ENCODE measurements at places on chromosomes 4 and X.
A peak's percentile ranks its signal among the peaks of the same experiment; 100 is the strongest.

DNA sequence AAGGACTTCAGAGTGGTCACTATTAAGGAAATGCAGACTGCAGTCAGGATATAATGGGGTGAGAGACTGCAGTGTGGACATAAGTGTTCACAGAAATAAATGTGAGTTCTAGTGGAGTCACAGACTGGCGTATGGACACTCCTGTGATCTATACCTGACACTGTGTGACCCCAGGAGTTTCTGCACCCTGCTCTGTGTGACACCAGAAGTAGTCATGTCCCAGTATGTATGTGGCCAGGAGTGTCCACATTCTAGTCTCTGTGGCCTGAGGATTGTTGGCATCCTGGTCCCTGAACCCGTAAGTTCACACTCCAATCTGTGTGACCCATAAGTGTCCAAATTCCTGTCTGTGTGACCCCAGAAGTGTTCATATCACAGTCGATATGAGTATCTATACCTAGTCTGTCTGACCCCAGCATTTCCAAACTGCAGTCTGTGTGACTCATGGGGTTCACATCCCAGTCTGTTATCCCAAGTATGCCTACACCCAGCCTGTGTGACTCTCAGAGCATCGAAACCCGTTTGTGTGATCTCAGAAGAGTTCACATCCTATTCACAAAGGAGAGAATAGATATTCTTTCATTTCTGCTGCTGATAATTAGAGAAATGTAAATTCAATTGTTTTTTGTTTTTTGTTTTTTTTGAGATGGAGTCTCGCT is 16.3 kb downstream of the WDR13 start:
- no peak for DNase-seq

DNA sequence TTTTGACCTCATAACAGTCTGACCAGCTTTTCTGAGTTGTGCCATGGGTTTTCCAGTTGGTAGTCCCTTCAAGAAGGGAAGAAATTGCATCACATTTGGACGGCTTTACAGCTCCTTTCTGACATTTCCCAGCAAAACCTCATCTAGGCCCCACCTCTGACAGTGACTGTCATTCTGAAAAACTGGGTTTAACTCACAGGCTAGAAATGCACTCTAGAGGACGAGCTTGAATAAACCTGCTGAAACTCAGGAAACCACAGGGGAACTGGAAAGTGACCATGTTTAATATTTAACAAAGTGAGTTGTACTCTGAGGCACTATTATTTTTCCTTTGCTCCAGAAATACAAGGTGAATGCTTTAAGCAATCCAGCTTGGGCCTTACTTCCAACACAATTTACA is 434.3 kb upstream of the RASGEF1B start:
- DNase-seq = no peak

- no peak for DNase-seq
Measured at GRCh38 chr4:45036677-45037076, 310.3 kb upstream of the GNPDA2 start.

DNA sequence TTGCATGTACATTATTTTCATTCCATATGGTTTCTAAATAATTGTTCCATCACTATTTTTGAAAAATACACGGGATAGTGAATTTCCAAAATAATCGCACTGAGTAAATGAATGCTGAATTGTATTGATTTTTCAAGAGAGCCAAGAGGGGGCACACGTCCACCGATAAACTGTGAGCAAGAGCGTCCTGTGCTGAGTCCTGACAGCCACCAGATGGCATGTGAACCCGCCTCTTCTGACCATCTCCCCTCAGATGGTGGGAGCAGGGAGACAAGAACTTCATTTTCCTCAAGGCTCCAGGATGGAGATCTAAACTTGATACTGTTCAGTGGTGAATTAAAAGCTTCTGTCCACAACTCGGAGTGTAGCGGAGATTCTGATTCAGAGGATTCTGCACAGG is 30.6 kb upstream of the IL9R start:
- no peak for DNase-seq

GRCh38 chr4:140085062-140085622 is 68.8 kb downstream of the MAML3 start:
- DNase-seq = no peak

- DNase-seq = no peak
Measured at GRCh38 chr4:43754566-43754965, 694.0 kb downstream of the KCTD8 start.

GRCh38 chrX:3592184-3592583 is 121.3 kb downstream of the PRKX start:
- DNase-seq = no peak

DNA sequence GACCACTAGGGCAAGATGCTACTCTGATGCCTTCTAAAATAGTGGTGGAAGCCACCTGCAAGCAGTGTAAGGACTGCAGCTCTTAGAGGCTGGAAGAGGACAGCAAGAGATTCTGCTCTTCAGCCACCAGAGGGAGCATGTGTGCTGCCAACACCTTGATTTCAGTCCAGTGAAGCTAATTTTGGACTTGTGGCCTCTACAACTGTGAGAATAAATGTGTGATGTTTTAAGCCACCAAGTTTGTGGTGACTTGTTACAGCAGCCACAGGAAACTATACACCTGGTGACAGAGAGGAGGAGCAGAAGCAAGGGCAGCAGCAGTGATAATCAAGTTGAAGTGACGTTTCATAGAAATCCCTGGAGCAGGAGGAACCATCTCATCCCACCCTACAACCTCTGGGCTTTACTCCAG is 55.9 kb downstream of the FGFBP1 start:
- peak; percentile 6 for DNase-seq

GRCh38 chr4:57544811-57545654 is 434.8 kb upstream of the IGFBP7 start:
- no peak for DNase-seq

DNA sequence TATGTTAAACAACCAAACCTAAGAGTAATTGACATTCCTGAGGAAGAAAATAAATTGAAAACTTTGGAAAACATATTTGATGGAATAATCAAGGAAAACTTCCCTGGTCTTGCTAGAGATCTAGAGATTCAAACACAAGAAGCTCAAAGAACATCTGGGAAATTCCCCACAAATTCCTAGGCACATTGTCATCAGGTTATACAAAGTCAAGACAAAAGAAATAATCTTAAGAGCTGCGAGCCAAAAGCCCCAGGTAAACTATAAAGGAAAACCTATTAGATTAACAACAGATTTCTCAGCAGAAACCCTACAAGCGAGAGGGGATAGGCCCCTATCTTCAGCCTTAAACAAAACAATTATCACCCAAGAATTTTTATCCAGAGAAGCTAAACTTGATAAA is 1082.0 kb upstream of the IGFBP7 start:
- no peak for DNase-seq

- DNase-seq = no peak
Measured at GRCh38 chr4:3372933-3373465, 68.8 kb upstream of the HGFAC start.

DNA sequence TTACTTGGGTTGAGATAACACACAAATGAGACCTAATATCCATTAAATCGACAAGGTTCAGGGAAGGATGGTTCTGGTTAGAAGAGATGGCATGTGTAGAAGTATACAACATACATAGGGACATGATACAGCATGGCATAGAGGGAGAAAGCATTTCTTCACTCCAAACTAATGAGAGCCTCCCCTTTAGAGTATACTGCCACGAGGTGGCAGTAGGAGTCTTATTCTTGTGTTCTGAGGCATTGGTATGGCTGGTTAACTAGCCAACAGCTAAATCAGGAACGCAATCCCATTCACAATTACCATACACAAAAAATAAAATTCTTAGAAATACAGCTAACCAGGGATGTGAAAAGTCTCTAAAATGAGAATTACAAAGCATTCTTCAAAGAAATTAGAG is 29.1 kb upstream of the TRO start:
- no peak for DNase-seq

DNA sequence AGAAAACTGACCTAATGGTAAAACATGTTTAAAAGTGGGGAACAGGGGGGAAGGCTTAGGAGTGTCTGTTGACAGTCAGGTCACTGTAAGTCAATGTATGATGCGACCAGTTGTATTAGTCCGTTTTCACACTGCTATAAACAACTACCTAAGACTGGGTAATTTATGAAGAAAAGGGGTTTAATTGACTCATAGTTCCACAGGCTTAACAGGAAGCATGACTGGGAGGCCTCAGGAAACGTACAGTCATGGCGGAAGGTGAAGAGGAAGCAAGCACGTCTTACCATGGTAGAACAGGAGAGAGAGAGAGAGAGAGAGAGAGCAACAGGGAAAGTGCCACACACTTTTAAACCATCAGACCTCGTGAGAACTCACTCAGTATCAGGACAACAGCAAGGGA is 13.0 kb upstream of the PLAC1 start:
- no peak for DNase-seq

GRCh38 chr4:11489453-11490083 is 60.9 kb upstream of the HS3ST1 start:
- DNase-seq = no peak

- DNase-seq = no peak
Measured at GRCh38 chr4:82360298-82361177, 13.3 kb downstream of the HNRNPD start.

DNA sequence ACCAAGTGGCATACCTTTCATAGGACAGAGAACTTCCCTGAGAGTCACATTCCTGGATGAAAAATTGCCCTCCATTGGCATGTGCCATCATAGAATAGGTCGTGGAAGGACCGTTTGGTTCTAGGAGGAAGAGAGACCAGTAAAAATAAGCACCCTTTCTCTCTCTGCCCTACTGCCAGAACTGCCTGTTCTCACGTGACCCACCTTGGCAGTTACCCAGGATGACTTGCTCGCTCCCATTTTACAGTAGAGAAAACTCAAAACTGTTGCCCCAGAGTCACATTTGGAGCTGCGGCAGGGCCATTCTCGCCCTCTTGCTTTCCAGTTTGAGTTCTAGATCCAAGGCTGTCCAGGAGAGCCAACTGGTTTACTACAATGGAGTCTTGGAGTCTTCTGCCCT is 1.1 kb upstream of the NLGN3 start:
- DNase-seq = no peak

GRCh38 chr4:152643153-152644035 is 36.4 kb downstream of the TMEM154 start:
- no peak for DNase-seq

- no peak for DNase-seq
Measured at GRCh38 chr4:26020881-26021280, 106.9 kb downstream of the SMIM20 start.

DNA sequence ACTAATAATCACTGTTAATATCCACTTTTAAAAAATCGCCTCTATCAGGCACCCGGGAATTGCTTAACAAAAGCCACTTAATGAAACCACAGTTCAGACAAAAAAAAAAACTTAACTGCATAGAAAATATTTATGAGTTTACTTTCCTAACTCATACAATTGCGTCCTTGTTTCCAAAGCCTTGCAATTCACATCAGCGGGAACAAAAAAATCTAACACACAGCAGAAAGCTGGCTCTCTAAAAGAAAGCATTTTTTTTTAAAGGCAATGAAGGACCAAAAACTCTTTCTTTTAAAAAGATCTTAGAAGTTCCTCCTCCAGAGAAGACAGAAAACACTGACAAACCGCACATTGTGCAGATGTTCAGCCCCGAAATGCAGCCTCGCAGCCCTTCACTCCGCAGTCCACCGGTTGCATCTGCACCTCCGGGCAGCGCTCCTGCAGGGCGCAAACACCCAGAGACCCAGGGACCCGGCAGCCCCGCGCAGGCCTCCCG is 812 bp downstream of the FAT1 start:
- no peak for DNase-seq

- DNase-seq = no peak
Measured at GRCh38 chr4:143352720-143353119, 16.0 kb downstream of the GAB1 start.

- DNase-seq = no peak
Measured at GRCh38 chrX:92260102-92260501, 480.9 kb downstream of the PCDH11X start.

GRCh38 chr4:37464373-37465128 is 220.0 kb downstream of the NWD2 start:
- DNase-seq = no peak

DNA sequence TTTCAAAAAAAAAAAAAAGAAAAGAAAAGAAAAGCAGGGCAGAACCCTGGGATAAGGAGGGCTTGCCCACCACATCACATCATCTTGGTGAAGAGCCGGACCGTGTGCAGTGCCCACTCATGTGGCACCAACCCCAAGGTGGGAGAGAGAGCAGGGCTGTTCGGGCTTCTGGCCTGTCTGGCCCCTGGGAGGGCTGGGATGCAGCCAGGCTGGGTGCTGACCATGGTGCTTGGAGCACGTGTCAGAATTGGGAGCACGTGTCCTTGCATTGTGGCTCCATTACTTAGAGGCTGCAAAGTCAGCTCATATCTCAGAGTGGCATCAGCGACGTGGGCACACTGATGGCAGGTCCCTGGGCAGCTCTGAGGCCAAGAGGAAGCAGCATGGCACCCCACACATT is 100.9 kb upstream of the AFAP1 start:
- no peak for DNase-seq

GRCh38 chr4:11426731-11427120 is 2.0 kb downstream of the HS3ST1 start:
- no peak for DNase-seq

- no peak for DNase-seq
Measured at GRCh38 chr4:77196866-77197265, 39.9 kb downstream of the CCNG2 start.

All from activated CD8-positive, alpha-beta memory T cell treated with anti-CD3 and anti-CD28 coated beads for 1 hour (primary cell).